Renal pelvis (tissue), 12 donors: ENCODE measurements at places on chromosomes 3 and 15.
A peak's percentile ranks its signal among the peaks of the same experiment; 100 is the strongest.

- DNase-seq, result no peak
These were observed 35.2 kb upstream of the PRICKLE2 start for GRCh38 chr3:64260431-64260830.

GRCh38 chr3:141255137-141255845 is 23.7 kb downstream of the PXYLP1 start:
- no peak for DNase-seq

DNA sequence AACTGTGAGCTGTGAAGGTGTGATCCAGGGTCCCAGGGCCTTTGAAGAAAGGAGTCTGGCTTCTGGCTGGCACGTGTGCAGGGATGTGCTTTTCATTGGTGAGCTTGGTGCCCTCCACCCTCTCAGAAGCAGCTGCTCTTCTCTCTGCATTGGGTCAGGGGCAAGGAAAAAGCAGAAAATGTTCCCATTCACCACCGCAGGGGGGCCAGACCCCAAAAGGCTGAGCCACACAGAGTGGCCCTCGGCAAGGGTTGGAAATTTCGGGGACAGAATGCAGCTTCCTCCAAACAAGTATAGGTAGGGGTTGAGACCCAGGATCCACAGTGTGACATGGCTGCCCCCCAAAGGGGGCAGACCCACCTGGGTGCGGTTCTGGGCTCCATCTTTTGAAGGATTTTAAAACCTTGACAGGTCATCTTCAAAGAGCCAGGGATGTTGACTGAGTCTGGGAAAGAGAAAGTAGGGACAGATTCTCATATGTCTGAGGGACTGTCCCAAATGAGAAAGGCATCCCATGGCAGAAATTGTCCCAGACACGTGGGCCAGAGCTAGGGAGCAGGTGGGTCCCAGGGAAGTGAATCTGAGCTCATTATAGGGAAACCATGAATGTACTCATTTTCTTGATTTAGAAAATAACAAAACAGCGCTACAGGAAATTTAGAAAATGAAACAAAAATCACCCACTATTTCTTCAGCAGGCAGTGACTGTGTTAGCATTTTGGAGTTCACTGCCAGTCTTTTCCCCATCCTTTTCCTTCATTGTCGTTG is 2.7 kb downstream of the CSK start:
- DNase-seq, result no peak

GRCh38 chr15:59688423-59688781 is 718 bp downstream of the BNIP2 start:
- peak; percentile 54 for DNase-seq

GRCh38 chr3:107235928-107236315 is 141.3 kb upstream of the CCDC54 start:
- peak; percentile 86 for DNase-seq

GRCh38 chr3:51389423-51390183 is 1.5 kb upstream of the RBM15B start:
- peak; percentile 41 for DNase-seq

DNA sequence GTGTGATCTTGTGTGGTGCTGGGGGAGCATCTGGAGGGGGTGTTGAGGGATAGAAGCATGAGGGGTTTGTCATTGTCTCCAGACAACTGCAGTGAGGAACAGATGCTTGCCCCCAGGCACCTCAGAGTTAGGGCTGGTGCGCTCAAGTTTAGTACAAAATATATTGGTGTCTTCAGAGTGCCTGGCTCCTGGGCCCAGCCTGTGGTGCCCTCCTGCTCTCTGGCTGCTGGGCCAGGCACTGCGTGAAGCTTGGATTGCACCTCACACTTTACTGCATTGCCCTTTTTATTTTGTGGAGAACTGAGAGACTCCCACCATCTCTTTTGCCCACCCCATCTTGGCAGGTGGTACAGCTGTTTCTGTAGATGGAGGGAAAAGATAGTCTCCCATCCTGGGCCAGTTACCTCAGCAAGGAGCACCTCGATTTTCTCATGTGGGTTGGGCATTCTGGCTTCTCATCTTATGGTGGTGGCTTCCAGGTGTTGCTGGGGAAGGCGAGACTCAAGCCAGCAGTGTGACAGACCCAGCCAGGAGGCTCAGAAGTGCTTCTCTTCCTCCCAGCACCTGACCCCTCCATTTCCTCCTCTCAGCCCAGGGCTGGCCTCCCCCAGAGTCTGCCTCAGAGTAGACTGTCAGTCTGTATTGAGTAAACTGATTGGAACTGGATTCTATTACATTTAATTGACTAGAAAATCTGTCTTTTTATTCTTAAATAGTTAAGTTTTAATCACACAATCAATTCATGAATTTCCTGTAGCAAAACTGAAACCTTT is 140.5 kb downstream of the DNAJB8 start:
- DNase-seq, result no peak

GRCh38 chr3:30006111-30006510 is 600.3 kb upstream of the TGFBR2 start:
- no peak for DNase-seq

DNA sequence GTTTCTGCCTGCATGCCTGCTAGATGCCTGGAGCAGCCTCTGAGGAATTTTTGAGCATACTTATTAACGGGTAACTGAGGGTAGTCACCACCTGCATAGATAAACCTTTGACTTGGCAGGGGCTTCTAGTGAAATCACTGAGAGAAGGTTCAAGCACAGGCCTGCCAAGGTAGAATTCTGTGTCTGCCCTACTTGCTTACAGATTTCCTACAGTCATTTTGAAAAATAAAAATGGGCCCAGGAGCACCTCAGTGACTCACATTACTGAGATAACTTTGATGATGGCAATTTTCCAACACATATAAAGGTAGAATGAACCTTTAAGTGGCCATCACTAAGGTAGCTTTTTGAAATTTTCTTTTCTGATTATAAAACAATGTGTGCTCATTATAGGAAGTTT is 10.8 kb downstream of the CRTAP start:
- DNase-seq, result no peak

GRCh38 chr3:147197739-147198138 is 208.6 kb downstream of the ZIC4 start:
- DNase-seq, result no peak

GRCh38 chr3:149415484-149415883 is 38.0 kb upstream of the TM4SF1 start:
- no peak for DNase-seq

DNA sequence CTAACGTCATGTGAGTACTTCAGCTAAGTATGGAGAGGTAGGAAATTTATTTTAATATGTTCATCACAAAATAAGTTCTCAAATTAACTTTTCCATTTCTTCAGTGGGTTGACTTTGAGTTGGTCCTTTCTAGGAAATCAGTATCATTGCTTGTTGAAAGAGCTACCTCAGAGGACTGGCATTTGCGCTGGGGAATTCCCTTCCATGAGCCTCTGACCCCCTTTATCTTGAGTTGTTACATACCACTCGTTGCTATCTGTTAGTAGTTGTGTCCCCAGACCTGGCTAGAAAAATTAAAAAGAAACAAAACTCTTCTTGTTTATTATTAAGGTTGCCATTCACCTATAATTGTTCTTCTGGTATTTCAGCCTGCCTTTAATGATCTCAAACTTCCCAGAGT is 96.8 kb upstream of the ROBO2 start:
- DNase-seq, result no peak

GRCh38 chr15:100601617-100602063 is 344 bp downstream of the LINS1 start:
- DNase-seq, result no peak

DNA sequence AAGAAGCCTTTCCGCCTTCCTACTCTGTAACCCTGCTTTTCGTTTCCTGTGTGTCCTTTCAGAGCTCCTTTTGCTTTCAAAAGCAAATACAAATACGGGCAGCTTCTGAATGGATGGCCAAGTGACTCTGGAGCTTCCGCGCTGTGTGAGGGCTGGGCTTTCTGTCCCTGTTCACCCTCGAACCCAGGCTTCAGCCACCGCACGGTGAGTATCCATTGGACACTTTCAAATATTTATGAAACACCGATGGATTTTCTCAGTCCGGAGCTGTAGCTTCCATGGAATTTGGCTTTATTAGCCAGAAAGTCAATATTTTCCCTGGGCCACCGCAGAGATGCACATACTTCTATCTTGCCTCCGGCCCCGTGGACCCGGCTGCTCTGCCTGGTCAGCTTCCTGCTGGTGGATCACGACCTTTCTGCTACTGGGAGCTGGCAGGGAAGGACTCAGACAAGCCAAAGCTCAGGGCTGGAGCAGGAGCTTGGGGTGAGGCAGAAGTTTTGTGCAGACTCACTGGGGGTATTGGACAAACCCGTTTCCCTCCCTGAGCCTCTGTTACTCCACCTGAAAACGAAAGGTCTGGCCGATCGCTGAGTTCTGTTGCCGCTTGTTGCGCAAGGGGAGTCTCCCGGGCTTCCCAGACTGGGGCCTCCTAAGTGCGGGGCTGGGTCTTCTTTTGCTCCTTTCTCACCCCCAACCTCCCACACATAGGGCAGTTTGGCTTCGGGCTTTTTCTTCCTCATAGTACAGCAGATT is 63.6 kb downstream of the LINGO1 start:
- DNase-seq, result no peak

DNA sequence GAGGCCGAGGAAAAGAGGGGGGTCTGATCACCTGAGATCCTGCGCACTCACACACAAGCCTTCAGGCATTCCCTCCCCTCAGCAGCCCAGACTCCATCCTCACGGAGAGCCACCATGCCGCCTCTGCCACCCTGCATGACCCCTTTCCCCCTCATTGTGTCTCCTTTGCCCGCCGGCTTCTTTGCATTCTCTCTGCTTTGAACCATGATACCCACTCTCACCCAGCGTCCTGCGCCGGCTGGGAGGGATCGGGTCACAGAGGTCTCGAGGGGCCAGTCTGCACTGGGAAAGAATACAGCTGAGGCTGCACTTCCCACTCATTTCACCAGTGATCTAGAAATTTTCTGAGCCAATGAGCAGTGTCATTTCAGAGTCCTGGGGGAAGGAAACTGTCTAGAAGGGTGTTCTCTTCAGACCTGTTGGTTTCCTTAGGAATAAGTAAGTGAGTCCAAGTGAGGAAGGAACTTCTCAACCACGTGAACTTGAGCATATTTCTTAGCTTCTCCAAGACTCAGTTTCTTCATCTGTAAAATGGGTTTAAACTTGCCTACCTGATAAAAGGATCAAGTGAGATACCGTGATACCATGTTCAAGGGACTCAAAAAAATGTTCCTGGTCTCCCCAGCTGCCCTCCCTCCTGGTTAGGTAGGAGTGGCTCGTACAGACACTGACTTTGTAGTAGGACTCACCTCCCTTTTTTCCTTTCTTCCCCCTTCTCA is 96.7 kb downstream of the TOP2B start:
- no peak for DNase-seq

GRCh38 chr15:25684521-25685431 is 178.4 kb downstream of the ATP10A start:
- no peak for DNase-seq

DNA sequence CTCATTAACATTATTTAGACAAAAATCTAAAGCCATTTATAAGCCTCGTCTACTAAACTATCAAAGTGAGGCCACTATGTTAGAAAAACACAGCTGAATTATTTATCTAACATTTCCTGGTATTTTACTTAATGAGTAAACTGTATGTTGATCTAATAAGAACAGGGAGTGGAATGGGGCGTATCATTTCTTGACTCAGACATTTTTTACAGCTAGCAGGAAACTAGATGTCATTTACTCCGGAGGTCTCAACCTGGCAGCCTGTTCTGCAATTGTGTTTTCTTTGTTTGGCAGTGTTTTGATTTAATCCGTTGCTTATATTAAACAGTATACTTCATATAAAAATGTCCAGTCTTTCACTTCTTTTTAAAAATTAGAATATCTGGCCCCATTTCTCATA is 79.1 kb upstream of the ABI3BP start:
- DNase-seq, result no peak

- DNase-seq, result no peak
These were observed 68.0 kb downstream of the CSNK1G1 start for GRCh38 chr15:64287953-64288352.

GRCh38 chr3:105354429-105354828 is 12.3 kb upstream of the ALCAM start:
- no peak for DNase-seq

- peak; percentile 84 for DNase-seq
These were observed at the start of gene CFAP44 for GRCh38 chr3:113441051-113441770. TSS of gene CFAP44 (minus strand) at chr3:113441493. CDS start at chr3:113433664, 7,829 bp downstream.

DNA sequence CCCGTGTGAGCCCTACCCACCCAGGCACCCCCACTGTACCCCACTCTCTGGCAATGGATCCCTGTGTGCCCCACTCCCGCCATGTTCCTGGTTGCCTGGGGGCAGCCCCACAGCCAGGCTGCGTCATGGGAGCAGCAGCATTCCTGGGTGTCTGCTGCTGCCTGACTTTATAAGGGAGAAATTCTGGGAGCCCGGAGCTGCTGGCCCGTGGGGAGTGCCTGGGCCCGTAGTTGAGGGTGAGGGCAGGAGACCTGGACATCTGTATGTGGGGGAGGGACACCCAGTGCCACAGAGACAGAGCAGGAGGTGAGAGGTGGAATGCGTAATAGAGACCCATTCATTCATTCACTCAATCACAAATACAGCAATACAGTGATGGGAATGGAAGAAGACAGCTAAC is 15.1 kb downstream of the CSPG4 start:
- DNase-seq, result no peak

DNA sequence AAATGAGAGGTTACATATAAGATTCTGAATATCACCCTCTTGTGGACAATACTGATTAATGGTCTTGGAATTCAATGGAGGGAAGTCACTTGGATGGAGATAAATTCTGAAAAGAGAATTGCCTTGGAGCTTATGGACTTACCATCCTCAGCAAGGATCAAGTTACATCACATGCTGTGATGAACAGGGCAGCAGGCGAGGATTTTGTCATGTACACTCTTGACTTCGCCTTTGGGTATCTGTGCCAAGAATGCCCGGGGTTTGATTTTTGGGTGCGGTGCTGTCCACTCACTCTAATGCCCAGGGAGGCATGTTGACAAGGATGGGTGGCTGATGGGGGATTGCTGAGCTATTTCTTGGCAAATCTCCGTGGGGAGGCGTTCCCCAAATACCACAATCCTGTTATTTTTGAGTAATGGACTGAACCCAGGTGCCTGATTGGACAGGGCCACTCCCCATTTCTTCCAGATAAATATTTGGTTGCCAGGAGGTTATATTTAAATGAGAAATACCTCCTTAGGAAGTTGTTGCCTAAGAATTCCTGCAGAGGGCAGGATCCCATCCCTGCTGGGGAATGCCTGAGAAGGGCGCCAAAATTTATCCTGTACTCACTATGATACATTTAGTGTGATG is 96.3 kb downstream of the TPRG1 start:
- no peak for DNase-seq
